IMR-90 (cell line): ENCODE measurements at places on chromosomes 2 and 18.

GRCh38 chr2:9002313-9002636 lies 1.2 kb downstream of the MBOAT2 start:
- no peak for DNase-seq

- DNase-seq, result peak; percentile 25
Observed at GRCh38 chr2:178152033-178152432, 39.8 kb downstream of the RBM45 start.

- no peak for DNase-seq
Observed at GRCh38 chr2:227710986-227711385, 6.8 kb downstream of the SLC19A3 start.

DNA sequence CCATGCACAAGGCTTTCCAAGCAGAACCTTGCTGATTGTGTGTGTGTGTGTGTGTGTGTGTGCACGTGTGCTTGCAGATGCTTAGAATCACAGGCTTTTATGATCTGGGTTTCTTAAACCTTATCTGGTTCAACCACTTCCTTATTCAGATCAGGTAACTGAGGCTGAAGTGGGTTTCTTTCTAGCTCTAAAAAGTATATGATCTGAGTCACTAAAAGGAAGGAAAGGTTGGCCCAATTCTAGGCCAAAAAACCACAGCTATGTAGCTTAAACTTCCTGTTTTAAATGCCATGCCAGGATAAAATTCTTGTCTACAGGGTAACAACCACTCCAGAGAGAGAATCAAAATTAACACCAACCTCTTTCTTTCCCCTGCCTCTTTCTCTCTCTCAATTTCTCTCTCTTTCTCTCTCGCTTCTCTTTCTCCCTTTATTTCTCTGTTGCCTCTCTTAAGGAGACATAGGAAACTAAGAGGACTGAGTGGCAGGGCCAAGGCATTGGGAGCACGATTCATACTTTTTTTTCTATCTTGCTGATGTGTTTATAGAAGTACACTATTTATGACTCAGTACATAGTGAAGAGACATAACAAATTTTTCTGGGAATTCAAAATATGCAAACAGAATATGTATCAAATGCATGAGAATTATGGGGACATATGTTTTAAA lies 140.3 kb downstream of the TRIB2 start:
- DNase-seq, result peak; percentile 75

- no peak for DNase-seq
Observed at GRCh38 chr2:40513201-40513600, 61.3 kb upstream of the SLC8A1 start.

GRCh38 chr2:33336036-33336625 lies 140.3 kb upstream of the RASGRP3 start:
- no peak for DNase-seq

- DNase-seq, result no peak
Observed at GRCh38 chr2:82998781-82999180, 1460.3 kb downstream of the SUCLG1 start.

GRCh38 chr2:3981446-3981987 lies 278.1 kb downstream of the DCDC2C start:
- DNase-seq, result no peak

- DNase-seq, result peak; percentile 85
Observed at GRCh38 chr2:45637440-45637839, 14.0 kb upstream of the PRKCE start.

GRCh38 chr2:39623917-39624316 lies 41.8 kb upstream of the TMEM178A start:
- DNase-seq, result no peak

DNA sequence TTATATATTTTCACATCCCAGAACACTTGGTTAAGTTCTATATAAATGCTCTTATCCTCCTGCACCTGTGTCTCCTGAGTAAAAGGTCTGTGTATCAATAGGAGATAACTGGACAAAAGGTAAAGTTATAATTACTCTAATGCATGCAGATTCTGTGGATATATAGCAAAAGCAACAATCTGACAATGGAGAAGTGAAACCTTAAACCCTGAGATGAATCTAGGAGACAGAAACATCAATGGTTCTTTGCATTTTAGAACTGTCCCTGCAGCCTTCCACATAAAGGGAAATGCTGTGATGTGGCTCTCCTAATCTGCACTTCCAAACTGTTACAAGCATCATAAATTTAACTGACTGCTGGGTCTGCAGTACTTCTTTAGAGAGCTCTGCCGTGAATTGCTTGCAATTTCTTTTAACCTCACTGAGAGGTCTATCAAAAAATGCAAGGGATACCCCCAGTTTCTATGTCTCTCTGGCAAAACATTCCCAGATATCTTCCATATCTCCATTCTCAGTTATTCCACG lies 42.8 kb upstream of the FSIP2 start:
- no peak for DNase-seq

- DNase-seq, result no peak
Observed at GRCh38 chr18:50377061-50377798, 2.4 kb downstream of the SKA1 start.

DNA sequence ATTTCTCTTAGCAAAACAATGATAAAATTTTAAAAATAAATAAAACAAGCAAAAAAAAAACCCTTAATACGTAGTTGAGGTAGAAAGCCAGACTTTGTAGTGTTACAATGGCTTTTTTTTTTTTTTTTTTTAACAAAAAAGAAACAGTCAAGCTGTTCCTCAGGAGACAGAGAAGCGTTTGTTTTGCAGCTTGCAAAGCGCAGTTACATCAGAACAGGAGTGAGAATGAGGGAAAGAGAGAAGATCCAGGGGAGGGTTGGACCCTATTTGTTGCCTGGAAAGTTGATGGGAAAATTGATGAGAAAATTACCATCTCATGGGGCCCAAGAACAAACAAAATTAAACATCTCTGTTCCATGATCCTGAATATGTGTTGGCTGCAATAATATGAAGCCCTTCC lies 146.5 kb downstream of the NETO1 start:
- DNase-seq, result no peak

GRCh38 chr2:155944218-155944617 lies 388.3 kb downstream of the NR4A2 start:
- no peak for DNase-seq
